ENCODE measurements at places on chromosomes 6 and 20.
A peak's percentile ranks its signal among the peaks of the same experiment; 100 is the strongest.

DNA sequence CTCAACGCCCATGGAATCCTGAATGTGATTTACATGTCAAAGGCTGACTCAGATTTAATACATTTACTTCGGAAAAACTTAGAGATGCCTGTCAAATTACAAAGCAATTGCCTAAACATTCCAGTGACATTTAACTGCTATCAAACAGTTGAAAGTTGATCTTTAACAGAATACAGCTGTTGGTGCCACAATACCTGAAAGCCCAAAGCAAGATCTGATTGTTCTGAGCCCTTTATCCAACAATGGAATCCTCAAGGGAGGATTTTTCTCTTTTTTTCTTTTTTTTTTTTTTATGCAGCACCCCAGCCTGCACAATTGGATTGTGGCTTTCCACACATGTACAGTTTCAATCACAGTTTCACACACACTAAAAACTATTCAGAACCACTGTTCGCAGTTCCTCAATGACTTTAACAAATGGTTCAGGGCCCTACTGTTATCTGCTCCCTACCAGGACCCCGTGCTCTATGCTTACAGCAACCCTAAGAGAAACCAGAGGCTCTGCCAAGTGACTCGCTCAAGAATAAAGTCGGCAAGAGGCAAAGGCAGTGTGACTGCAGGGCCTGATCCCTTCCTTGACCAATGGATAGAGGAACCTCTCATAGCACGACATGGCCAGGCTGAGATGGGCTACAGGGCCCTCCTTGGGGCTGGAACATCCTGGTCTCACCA, 33.3 kb downstream of the EPB41L2 start:
- DNase-seq: no peak

DNA sequence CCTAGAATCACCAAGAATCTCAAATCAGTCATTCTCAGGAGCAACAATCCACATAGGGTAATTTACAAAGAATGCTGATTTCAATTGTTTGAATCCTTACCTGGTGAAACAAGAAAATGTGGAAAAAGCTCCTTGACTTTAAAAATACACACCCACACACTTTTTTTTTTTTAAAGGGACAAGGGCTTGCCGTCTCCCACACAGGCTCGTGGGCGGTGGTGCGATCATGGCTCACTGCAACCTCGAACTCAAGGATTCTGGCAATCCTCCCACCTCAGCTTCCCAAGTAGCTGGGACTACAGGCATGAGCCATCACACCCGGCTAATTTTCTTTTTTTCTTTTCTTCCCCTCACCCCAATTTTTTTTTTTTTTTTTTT, 30.7 kb downstream of the PARD6B start:
- no peak for DNase-seq

DNA sequence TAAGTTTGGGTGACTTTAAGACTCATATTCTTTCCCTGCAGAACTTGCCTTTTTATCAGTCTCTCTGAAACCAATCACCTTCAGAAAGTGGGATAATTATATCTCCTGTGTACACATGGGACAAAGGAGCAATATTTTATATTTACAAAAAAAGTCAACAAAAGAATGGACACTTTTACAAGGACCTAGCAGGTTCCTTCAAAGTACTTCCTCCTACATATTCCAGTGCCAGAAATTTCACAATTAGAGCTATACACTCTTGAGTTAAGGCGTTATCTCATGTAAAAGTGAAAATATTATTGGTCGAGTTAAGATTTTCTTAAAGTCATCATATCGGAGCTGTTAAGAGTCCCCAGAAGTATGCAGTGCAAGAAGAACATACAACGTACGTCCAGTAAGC, 98.9 kb upstream of the MAFB start:
- no peak for DNase-seq

DNA sequence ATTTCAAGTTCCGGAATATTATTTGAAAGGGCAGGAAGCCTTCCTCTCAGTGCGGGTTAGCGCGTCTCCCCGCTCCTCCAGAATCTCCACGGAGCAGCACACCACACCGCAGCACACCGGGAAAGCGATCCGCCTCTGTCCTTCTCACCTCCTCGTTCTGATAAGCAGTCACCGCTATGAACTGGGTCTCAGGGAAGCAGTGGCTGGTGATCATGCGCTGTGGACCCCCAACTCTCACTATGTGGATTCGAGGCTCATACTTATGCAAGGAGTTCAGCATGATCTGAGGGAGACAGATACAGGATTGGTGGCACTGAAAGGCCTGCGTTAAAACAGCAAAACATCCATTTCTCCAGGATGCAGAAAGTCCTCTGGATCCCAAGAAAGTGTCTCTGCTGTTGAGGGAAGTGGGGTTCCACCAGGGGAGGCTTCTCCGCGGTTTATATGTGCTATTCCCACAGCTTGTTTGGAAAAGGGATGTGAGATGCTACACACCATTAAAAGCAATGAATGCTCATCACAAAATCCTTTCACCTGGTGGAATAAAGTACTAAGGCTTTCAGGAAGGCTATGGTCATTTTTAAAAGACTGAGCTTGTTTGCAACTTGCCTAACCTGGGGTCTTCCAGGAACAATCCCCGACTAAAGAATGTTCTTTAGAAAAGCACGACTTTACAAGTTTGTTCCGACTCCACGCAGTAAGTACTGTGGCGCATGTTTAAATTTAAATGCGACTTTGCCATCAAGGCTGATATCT, 1.9 kb downstream of the TBXT start:
- DNase-seq: no peak

GRCh38 chr6:134454794-134455193, 136.9 kb upstream of the SGK1 start:
- DNase-seq: no peak

DNA sequence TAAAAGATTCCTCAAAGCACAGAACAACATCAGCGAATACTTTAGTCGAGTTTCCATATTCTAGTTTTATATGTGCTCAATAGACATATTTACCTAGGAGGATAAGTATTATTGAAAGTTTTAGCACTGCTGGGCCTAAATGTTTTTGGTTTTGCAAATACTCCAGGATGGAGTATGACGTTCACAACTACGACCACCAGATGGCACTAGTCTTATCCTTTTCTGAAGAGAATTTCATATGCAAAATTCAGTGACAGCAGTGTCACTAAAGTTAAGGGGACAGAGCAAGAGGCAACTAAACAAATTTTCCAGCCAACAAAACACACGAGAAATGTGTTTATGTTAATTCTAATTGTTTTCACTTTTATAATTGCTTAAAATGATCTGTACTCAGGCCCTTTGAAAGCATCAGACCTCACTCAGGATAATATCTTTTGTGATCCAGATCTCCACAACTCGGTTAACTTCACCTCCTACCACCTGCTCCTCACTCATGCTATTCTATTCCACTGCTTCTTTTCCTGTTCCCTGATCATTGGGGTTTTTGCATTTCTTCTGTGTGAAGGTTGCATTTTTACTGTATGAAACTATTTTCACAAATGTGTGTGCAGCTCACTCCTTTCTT, 220.8 kb downstream of the TRDN start:
- DNase-seq: no peak

DNA sequence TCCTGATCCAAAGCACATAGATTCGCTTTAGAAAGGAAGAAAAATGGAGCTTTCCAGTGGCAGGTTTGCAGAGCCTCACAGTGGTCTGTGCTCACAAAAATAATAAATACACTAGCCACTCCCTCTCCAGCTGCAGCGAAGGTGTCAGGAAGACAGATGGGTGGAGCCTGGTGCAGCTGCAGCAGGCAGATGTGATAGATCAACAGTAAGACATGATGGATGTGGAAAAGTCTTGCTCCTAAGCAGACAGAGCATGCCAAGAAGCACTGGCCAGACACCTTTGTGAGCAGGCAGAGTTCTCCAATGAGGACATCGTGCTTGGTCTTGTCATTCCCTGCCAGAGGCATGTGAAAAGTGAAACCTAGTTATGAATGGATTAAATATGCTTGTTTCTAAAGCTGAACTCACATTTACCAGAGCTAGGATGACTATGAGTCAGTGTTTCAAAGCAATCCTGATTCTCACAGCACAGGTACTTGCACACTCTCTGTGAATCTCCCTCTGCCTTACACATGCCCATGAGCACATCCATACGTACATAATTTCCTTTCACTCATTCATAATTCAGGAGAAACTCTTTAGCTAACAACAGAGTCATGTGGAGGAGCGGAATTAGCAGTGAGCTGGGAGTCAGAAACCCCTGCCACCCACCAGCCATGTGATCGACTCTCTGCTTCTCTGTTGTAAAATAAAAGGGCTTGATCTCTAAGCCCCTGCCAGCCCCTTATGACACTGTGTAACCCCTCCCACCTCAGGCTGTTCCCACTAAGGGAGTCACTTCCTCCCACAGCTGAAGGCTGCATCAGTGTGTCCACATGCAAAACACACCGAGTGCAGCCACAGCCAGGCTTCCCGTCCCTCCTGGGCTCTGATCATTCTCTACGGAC, 111.2 kb downstream of the SCML4 start:
- peak; percentile 30 for DNase-seq

DNA sequence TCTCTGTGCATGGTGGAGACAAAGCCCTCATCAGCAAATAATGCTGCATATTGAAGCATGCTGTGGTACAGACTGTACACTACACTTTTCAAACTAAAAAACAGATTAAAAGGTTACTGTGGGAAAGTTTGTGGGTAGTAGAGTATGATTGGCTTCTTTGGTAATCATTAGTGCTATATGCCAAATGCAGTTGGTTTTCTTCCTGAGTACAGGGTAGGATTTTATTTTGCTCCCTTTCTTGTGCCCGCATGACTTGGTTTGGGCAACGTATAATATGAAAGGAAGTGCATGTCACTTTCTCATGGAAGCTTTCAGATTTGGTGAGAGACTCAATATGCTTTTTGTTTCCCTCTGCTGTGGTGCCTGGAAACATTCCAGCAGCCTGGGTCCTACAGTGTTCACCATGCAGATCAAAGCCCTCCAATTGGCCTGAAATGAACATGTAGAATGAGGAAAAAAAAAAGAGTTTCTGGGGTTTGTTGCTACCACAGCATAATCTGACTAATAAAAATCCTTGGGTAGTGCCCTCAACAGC, 270.7 kb upstream of the ADGRB3 start:
- DNase-seq: no peak

DNA sequence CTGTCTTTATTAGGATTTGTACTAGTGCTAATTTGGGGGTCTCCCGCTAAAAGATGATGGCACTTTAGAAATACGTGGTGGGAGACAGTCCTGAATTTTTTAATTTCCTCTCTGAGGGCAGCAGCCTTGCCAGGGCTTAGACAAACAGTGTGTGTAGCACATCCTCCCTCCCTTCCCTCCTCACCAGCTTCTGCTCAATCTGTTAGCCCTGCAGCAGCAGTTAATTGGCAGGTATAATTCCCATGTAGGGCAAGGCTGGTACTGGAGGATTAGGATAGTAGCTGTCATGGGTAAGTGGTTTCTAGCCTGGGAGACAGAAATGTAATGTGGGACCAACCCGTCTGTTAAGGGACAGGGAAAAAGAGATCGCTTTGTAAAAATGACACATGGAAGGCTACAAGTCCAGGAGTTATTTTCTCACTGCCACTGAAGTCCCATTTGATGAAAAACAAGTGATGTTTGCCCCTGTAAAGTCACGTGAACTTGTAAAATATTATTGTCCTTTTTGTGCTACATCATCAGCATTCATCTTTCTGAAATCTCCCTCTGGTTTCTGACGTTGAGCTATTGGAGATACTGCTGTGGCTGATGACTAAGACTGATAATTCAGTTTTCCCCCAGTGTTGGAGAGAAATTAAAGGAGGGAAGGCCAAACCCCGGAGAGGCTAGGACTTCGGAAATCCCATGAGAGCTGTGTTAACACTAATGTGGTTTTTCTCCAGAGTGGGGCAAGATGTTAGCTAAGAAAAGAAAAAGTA, 40.6 kb downstream of the CTNNBL1 start:
- no peak for DNase-seq

- no peak for DNase-seq
These were observed 64.2 kb upstream of the BHLHE23 start for GRCh38 chr20:63070771-63071540.

DNA sequence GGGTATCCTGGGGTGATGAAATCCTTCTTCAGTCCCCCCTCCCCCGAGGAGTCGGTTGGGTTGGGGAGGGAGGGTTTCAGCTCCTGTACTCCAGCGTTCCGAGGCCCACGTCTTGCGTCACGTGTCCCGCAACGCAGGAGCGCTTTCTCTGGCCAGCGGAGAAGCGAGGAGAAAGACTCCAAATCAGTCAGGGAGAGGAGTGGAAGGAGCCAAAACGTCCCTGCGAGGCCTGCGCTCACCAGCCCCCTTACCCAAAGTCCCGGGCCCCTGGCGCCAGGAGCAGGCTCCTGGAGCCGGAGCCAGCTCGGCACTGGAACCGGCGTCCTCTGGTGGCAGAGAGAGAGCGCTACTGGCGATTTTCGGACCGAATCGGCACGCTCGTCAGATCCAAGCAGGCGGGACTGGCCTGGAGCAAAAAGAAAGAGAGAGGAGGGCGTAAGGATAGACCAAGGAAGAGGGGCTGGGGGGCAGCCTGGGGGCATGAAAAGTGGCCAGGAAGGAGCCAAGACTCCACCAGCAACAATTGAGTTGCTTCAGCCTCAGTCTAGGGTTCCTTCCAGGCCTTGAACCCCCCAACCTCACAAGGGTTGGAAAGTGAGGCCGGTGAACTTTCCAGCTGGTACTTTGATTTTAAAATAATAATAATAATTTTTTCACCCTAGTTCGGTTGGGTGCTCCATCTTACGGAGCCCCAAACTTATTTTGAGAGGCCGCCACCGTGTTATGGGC, at the start of gene GNAS:
Gene GNAS, plus strand, starts transcription at position 174 of the 729 bp plus-strand sequence.
- DNase-seq: no peak

- no peak for DNase-seq
These were observed 59.6 kb upstream of the AFDN start for GRCh38 chr6:167766986-167767714.

DNA sequence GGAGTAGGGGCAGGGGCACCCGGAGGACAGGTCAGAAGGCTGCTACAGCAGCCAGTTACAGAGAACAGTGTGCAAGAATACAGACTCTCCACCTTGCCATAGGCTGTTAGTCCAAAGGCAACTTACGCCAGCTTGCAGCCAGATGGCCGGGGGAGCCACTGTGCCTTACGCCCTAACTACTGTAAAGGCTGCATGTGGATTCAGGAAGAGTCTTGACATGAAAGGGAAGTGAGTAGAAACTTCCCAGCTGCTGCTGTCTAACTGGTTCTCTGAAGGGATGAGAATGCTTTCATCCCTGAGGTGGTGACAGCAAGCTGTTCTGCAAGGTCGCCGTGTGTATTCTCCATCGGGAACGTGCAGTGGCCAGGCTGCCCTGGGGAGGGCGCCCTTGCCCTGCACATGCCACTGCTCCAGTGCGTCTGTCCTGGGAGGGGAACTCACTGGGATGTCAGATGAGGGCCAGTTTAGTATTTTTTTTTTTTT, 46.1 kb downstream of the LYRM4 start:
- DNase-seq: no peak
